ENCODE measurements at places on chromosomes 12 and 14.

DNA sequence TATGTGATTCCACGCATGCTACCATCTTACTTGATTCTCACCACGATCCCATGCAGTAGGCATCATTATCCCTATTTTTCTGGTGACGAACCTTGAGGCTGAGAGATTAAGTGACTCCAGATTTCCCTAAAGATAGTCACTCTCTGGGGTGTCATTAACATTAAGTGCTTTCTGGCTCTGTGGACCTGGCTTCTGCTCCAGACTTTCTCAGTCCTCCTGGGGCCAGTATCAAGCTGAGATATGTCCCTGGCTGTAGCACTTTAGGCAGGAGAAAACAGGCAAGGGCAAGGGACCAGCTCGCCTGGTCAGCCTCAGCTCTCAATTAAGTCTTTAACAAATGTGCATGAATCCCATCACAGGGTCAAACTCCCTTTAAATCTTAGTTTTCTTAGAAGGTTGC lies 38.3 kb upstream of the PRB2 start:
- no peak for DNase-seq

GRCh38 chr14:102675396-102675795 lies 82.9 kb downstream of the RCOR1 start:
- no peak for DNase-seq

GRCh38 chr14:61764342-61765122 lies 2.3 kb downstream of the SNAPC1 start:
- no peak for DNase-seq

GRCh38 chr12:112117685-112118084 lies 7.7 kb upstream of the TRAFD1 start:
- no peak for DNase-seq

DNA sequence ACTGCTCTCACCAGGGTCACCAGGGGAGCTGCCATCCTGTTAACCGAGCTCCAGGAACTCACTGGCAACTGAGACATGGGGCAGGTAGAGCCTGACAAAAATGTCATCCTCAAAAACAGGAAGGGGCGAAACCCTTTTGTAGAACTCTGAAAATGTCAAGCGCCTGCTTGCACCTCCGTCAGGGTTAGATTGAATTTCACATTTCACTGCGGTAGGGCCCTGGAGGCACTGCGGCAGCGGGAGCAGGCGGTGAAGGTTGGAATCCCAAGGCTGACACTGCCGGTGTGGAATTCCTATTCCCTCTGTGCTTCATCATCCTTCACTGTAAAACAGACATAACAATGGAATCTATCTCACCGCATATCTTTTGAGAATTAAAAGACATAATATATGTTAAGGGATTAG lies 142.8 kb upstream of the TMCC3 start:
- DNase-seq: no peak

DNA sequence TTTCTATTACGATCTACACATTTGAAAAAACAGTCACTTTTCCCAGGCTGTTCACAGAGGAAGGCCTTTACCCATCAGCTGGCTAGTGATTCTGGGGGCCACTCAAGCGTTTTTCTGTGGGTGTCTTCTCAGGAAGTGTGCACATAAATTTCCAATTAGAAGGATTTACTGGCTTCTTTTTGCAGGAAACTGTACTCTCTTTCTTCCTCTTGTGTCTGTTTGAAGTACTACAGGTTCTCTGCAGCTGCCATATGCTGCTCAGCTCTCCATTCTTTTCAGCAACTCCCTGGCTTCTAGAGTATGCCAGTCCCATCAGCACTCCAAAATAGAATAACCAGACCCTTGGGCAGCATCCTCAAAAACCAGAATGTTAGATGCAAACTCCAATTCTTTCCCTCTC lies 110.4 kb upstream of the NAV3 start:
- no peak for DNase-seq

DNA sequence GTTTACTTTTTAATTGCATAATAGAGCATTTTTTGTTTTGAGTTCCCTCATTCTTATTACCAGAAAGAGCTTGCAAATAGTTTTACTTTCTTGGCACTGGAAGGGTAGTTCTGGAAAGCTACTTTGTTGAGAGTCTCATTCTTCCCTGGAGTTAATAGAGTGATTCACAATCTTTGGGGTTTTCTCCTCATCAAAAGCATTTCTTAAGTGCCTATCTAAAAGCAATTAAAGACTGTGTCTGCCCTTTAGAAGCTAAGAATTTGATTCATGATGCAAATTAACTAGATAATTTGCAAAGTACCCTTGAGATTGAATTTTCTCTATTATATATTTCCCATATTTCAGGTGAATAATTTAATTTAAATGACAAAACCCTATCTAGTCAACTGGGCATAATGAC lies 8.1 kb upstream of the BMAL2 start:
- DNase-seq: no peak

GRCh38 chr14:24876996-24877395 lies 173.0 kb downstream of the STXBP6 start:
- no peak for DNase-seq

Data from natural killer cell treated with Interleukin-12 subunit alpha and Interleukin-12 subunit beta and Interleukin-15 and Interleukin-18, amount 100 ng/mL, for 72 hours (primary cell).